ENCODE measurements at places on chromosomes 12 and 14.
A peak's percentile ranks its signal among the peaks of the same experiment; 100 is the strongest.

GRCh38 chr12:121330692-121331091 is 21.5 kb downstream of the ANAPC5 start:
- no peak for DNase-seq

DNA sequence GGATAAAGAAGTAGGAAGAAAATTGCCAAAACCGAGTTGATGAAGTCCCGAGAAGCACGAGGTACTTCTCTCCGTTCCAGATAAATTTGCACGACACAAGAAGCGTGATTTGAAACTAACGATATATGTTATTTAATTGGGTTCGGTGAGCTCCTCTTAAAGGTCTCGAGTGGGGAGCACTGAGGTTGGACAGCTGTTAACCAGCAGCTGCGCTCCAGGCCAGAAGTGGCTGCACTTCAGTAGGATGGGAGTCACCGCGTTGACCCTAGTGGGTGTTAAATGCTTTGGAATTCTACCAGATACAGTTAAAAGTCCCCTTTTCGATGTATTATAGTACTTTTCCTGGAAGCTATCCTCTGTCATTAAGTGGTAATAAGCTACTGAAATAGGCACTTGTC is 953 bp upstream of the DCAF5 start:
- no peak for DNase-seq

DNA sequence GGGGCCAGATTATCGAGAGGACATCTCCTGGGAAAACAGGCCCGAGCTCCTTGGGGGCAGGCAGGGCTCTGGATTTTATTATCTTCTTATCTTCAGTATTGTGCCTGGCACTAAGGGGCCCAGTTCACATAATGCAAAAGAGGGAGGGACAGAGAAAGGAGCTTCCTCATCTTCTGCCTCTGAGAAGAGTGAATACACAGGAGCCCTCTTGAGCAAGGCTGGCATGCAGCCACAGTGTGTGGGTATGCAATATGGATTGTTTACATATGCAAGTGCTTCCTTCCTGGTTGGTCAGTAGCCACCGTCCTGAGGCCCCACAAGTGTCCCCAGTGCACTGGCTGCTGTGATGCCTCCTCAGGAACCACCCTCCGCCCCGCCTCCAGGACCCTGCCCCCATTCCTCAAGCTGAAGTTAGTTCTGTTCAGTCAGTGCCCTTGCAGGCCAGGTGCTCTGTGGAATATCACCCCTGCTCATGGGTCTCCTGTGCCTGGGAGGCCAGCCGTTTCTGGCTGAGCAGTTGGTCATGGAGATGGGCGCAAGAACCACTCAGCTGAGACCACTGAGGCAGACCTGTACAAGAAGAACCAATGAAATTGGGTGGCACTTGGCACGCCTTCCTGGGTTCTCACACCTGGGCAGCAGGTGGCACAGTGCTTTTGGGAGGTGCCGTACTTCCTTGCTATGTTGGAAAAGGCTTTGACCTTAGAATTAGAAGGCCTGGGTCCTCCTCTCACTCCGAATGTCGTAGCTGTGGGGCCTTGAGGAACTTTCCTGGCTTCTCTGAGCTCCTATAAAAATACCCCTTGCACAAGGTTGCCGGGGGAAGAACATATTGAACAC is 35.1 kb upstream of the ACTN1 start:
- DNase-seq, result no peak

- DNase-seq, result no peak
Measured at GRCh38 chr12:9718968-9719367, 13.9 kb downstream of the CLECL1 start.

- peak; percentile 93 for DNase-seq
Measured at GRCh38 chr12:75660107-75660530, 148.7 kb upstream of the KRR1 start.

GRCh38 chr12:40775661-40776060 is 83.4 kb downstream of the CNTN1 start:
- DNase-seq, result no peak

- DNase-seq, result no peak
Measured at GRCh38 chr14:77615361-77616132, 890 bp downstream of the SPTLC2 start.

GRCh38 chr12:5964913-5965900 is 20.1 kb upstream of the ANO2 start:
- no peak for DNase-seq

DNA sequence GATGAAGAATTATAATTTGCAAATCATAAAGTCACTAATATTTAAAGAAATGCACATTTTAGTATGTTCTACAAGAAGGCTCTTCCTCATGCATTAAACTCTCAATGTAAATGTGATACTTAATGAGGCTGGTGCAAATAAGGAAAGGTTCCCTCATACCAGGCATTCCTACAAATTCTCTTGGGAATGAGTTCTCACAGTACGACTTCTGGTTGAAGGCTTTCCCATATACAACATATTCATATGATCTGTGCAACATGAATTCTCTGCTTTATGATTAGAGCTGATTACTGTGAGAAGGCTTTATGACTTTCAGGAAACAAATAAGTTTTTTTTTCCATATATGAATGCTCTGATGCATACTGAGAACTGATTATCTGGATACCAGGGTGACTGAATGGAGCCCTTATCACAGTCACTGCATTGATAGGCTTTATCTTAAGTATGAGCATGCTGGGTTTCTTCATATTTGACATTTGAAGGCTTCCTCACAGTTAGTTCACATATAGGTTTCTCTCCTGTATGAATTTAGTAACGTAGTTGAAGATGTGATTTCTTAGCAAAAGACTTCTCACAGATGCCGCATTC is 293.9 kb downstream of the RAD51B start:
- no peak for DNase-seq

DNA sequence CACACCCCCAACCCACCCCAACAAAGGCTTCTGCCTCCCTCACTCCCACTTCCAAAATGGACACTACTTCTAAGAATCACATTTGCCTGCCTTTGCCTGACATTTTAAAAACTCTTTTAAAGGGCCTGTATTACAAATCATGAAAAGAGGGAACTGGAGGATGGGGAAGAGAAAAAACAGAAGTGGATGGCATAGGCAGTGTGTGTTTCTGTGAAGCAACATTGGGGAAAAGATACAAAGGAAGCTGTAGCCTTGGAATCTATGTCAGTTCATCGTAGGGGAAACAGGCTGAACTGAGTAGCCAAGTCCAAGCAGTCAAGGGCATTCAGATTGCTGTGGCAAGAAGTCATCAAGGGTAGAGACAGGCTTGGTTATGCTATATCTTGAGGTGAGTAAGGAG is 273.9 kb downstream of the BTG1 start:
- no peak for DNase-seq

GRCh38 chr12:64085996-64086395 is 136.1 kb downstream of the KICS2 start:
- no peak for DNase-seq

GRCh38 chr14:91228112-91229004 is 16.1 kb downstream of the GPR68 start:
- peak; percentile 78 for DNase-seq

GRCh38 chr14:78103271-78103670 is 66.9 kb upstream of the NRXN3 start:
- DNase-seq, result no peak

- peak; percentile 24 for DNase-seq
Measured at GRCh38 chr14:33617154-33617553, 333.7 kb downstream of the EGLN3 start.

- no peak for DNase-seq
Measured at GRCh38 chr12:4780641-4781611, 60.7 kb downstream of the GALNT8 start.

GRCh38 chr12:214003-214741 is at the start of gene SLC6A12:
Gene SLC6A12, minus strand, starts transcription at chr12:214157. Its CDS starts 4,171 bp downstream, at chr12:209986.
- peak; percentile 16 for DNase-seq

GRCh38 chr12:42692749-42693148 is 103.2 kb upstream of the PRICKLE1 start:
- no peak for DNase-seq

- no peak for DNase-seq
Measured at GRCh38 chr14:104938960-104939359, 14.3 kb downstream of the PLD4 start.

DNA sequence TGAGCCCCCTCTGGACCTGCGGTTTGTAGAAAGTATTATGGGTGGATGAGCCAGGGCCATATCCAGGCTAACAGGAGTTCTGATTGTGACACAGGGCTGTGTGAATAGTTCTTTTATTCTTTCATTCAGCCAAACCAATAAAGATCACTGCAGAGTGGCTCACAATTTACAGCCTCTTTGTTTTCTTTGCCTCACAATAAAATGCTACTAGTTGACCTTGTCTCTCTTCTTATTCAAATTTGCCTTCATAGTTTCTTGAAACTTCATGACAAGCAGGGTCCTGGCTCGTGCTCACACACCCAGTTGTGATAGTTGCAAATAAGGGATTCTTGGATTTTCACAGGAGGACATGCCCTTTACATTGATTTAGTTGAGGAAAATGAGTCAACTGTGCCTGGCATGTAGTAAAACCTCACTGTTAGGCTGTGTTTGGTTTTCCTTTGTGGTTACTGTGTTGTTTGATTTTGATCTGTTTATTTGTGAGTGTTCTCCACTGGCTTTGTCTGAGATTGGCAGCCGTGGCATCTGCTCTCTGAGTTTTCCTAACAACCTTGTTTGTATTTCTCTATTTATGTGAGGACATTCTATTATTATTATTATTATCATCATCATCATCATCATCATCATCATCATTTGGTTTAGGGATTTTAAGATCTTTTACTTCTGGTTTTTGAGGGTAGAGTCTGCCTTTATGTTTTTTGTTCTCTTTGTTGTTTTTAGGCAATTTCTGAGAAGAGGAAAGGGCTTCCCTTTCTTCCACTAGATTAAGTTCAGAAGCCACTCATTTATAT is 2.7 kb upstream of the KRT6B start:
- no peak for DNase-seq

GRCh38 chr12:65938807-65939206 is 114.5 kb downstream of the HMGA2 start:
- no peak for DNase-seq

GRCh38 chr12:59040043-59040442 is 119.7 kb upstream of the LRIG3 start:
- DNase-seq, result no peak

Data from RCC 7860 (cell line).